ENCODE measurements at places on chromosomes 6 and 20.

DNA sequence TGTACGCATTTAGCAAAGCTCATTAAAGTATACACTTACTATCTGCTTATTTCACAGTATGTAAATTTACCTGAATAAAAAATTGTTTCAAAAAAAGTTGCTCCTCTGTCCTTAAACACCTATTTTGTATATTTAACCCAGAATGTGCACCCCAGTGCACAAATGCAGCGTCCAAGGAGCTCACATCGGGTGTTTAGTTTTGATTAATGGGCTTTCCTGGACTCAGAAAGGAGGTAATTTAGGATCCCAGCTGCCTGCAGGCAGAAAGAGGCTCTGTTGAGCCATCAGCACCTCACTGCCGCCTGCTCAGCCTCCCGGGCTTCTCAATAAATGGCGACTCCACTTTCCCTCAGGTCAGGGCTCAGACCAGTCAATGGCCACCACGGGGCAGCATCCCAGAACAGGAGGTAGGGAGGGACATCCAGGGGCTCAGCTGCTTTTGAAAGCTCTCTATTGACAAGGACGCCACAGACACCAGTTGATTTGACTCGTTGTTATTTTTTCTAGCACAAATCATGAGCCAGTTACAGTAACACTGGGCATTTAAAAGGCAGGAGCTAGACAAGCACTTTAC, 70.2 kb upstream of the TBC1D7 start:
- no peak for DNase-seq

GRCh38 chr20:16104783-16105182, 468.5 kb downstream of the KIF16B start:
- no peak for DNase-seq

GRCh38 chr20:2742934-2743559, 50.5 kb downstream of the EBF4 start:
- DNase-seq = no peak

GRCh38 chr6:79238919-79239318, 4.4 kb upstream of the HMGN3 start:
- DNase-seq = no peak

DNA sequence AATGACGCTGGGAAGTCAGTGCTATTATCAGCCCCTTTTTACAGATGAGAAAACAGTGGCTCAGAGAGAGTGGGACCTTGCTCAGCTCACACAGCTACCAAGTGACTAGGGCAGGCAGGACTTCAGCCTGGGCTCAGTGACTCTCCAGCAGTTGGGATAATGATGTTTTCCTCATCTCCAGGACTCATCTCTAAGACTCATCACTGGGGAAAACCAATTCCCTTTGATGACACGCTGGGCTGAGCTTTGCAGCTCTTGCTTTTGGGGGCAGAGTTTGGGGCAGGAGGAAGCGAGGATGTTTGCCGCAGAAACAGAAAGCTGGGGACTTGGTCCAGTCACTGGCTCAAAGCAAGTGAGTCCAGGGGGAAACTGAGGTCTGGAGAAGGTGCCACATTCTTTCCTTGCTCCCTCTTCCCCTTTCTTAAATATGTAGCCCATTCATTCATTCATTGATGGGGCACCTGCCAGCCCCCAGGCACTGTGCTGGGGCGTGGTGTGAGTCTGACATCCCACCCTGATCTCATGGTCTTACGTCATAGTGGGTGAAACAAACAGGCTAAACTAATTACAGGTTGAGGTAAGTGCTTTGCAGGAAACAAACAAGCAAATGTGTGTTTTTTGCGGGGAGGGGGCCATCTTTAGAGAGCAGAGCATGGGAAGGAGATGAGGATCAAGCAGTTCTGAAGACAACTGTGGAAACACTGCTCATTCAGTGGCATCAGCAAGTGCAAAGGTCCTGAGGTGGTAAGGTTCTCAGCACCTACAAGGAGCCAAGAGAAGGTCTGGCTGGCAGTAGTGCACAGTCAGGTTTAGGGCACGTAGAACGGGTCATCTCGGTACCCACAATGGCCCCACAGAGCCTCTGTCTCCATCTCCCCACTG, 74.4 kb upstream of the PMEPA1 start:
- no peak for DNase-seq

DNA sequence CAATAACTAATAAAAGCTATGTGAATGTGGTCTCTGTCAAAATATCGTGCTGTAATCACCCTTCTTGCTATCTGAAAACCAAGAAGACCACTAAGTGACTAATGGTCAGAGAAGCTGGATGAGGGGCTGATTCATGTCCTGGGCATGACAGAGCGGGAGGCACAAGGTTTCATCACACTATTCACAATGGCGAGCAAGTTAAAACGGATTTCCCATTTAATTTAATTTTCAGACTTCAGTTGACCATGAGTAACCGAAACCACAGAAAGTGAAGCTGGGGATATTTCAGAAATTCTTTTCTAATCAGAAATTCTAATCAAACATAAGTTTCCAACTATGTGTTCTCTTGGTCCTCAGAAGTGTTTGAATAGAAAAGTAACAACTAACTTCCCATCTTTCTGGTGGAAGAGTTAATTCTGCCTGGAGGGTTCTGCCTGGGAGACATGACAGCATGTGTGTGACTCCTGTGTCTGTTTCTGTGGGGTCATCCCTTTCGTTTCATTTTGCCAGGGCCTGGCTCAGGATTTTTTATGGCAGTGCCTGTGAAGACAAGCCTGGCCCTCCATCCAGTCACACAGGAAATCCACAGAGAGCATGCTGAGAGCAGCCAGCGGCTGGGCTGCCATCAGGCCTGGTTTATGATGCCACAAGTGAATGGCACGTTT, 98.9 kb downstream of the FAM120B start:
- DNase-seq = no peak

GRCh38 chr6:73028124-73028766, 197.1 kb downstream of the KHDC1L start:
- DNase-seq = no peak

DNA sequence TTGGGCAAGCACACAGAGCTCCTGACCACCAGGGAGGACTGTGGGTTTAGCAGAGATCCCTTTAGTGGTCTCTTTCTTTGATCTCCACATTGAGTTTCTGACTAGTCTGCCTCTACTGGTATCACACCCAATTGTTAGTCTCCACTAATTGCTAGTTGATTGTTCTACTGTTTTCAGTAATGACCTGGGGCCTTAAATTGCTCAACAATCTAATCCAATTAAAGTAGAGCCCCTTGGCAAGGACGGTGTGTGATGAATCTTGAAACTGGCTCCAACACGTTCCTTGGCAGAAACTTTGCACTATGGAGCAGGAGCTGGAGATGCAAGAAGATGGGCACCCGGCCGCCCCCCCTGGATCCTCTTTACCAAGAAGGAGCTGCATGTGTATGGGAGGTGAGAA, 12.3 kb downstream of the FAM50B start:
- no peak for DNase-seq

DNA sequence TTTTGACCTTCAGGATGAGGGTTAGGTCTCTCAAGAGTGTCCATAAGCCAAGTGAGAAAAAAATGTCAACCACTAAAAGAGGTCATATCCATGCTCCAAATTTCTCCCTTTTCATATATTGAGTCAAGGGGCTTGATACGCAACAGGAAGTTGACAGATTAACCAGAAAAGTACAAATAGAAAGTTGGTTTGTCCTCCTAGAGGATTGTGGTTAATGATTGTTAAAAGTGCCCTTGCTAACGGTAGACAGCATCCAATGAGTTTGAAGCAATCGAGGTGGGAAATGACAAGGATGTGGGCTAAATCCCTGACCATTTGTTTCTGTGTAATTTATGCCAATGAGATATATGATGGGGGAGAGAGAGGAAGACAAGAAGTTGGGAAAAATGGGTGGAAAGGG, 18.1 kb upstream of the HBS1L start:
- DNase-seq = no peak

- DNase-seq = no peak
Observed at GRCh38 chr20:63745961-63746731, 6.6 kb downstream of the SLC2A4RG start.

DNA sequence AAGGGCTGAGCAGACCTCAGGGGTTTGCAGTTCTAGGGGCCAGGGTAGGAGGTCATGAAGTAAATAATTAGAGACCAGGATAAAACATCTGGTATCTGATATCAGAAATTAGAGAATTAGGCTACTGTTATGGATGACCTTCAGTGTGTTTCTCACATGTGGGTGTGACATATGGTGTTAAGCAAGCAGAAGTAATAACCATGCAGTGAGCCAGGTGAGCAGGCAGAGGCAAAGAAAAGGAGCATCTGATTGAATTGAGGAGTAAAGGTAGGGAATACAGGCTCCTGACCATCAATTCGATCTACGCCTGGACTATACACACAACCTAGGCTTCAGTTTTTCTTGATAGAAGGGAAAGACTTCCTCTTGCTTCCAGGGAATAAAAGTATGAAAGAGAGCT, 34.7 kb upstream of the MAP3K7 start:
- no peak for DNase-seq

DNA sequence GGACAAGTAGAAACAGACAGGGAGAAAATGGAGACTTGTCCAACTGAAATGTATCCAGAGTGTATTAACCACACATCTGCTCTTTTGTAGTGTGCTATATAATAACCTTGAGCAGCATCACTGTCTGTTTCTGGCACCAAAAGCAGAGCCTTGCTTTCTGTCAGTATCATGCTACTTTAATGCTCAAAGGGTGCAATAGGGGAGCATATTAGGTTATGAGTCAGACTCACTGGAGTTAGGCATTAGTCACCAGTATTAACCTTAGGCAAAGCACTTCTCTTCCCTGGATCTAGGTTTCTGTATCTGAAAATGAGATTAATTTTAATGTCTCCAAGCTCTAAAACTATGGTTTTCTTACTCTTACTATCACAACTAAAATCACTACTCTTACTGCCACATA, 280.1 kb downstream of the TFAP2B start:
- DNase-seq = no peak

DNA sequence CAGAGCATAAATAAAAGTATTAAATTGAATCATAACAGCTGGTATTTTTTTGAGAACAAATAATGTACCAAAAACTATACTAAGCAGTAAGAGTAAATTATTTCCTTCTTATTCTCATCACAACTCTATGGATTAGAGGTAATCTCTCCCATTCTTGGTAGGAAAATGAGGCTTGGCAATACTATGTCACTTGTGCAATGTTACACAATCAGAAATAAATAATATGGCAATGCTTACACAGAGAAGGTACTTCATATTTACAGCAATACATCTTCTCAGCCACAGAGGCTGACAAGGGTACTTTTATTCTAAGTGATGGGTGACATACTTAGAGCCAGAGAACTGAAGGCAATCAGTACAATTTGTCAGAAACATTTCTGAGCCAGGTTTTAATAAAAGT, 3.9 kb downstream of the DST start:
- no peak for DNase-seq

GRCh38 chr6:139819776-139820175, 445.3 kb upstream of the CITED2 start:
- no peak for DNase-seq

DNA sequence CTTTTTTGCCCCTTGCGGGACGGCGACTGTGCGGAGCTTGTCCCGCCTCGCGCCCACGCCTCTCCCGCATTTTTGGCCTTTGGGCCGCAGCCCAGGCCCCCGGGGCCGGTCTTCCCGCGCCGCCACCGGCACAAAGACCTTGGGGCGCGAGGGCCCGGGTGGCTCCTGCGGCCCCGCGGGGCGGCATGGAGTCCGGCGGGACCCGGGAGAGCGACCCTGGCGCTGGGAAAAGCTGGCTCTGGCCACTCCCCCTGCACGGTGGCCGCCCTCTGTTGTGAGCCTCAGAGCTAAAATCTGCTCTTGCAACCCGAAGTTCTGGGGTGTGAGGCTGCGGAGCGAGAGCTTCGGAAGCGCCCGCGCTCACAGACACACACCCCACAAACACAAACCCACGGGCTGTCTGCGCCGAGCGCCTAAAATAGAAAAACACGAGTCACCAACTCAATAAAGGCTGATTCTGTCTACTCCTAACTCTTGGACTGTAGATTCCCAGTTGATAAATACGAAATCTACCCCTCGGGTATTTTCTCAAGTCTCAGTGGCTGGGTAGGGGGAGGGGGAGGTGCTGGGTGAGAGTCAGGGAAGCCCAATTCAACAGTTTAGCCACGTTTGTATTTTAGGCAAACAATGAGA, 496 bp upstream of the BEND3 start:
- no peak for DNase-seq

DNA sequence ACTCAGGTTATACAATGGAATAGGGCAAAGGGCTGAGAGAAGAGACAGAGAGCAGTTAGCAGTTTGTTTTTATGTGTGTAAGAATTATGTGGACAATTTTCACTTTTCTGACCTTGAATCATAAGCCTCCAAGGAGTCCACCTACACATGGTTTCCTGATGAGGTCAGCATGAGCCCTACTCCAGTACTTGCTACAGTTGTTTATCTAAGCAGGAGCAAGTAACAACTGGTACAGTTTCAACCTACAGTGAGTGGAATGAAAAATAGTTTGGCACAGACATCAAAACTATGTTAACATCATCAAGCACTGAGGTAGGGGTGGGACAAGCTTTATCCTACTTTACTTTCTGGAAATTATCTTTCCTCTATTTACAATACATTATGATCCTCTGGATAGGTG, 426.7 kb upstream of the ID4 start:
- DNase-seq = no peak

- DNase-seq = no peak
Observed at GRCh38 chr6:33815854-33816253, 12.1 kb upstream of the MLN start.

DNA sequence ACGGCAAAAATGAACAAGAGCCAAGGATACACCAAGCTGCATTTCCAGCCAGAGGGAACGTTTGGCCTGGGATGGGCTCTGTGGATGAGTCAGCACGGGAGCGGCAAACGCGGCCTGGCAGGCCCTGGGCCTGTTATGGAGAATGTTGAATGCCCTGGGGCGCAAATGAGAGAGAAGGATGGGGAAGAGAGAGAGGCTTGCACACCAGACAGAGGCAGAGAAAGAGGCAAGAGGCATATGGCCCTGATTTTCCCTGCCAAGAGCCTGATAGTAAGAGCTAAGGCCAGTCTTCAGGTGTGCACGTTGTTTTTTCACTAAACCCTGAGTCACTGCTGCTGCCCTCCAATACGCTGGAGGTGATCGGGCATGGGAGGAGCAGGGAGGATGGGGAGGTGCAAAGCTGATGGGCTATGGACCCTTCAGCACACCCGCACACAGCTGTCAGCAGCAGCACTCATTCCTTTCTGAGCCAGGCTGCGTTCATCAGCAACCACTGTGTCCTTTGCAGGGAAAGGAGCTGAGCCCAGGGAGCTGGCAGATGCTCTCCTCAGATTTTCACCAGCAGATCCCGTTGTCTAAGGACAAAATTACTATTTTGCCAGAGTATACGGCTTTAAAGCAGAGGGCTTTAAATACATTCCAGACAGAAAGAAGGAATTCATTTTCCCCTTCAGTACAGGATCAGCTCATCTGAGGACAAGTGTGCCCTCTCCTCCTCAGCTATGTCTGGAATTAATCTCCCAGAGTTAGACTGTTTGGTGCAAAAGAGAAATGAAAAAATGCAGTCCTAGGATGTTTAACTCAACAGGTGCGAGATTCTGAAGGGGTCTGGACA, 61.7 kb upstream of the SLC22A23 start:
- no peak for DNase-seq

- DNase-seq = no peak
Observed at GRCh38 chr20:8115436-8115835, 16.6 kb upstream of the PLCB1 start.
